ENCODE measurements at places on chromosomes 7 and 10.

- DNase-seq = no peak
Measured at GRCh38 chr10:90856261-90856660, 1.6 kb downstream of the HTR7 start.

DNA sequence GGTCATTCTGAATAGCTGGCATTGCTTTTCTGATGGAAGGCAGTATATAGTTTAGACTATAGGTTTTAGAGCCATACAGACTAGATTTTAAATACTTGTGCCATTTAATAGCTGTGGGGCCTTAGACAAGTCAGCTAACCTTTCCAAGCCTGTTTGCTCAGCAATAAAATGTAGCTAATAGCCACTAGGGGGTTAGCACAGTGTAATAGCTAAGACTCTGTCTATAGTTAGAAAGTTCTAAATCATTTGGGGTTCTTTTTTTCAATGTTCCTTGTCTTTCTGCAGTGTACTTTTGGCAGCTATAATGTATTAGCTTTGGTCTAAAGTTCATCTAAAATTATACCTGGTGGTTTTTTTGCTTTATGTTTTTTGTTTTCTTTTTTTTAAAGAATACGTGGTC is 7.5 kb upstream of the KIFBP start:
- no peak for DNase-seq

DNA sequence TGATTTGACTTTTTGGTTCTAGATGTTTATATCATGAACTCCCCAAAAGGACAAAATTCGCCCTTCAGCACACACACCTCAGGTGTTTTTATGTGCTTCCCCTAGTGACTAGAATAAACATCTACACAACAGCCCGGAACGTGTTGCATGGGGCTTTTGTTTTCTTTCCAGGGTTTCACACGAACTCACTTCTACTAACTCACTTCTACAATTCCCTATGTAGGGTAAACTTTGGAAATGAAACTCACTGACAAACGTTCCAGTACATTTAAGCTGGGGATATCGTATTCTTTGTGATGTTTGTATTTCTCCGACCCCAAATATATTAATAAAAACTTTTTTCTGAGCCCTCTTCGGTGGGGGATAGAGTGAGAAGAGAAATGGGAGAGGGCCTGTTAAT is 1.4 kb downstream of the TRA2A start:
- DNase-seq = peak; percentile 61

DNA sequence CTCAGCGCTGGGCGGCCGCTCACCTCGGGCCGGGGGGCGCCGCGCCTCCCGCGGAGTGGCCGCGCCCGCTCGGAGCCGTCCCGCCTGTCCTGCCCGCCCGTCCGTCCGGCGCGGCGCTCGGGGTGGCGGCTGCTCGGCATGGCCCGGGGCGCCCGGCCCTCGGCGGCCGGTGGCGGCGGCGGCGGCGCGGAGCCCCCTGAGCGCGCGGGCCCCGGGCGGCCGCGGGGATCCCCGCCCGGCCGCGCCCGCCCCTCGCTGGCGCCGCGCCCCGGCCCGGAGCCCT is 338 bp downstream of the SDK1 start:
- DNase-seq = no peak

- no peak for DNase-seq
Measured at GRCh38 chr7:34277803-34278199, 372.5 kb downstream of the BMPER start.

Data from central memory CD4-positive, alpha-beta T cell (primary cell).